ENCODE measurements at places on chromosomes 2 and 18.

- no peak for DNase-seq
These were observed 98.0 kb upstream of the SLC14A2 start for GRCh38 chr18:45517181-45517741.

DNA sequence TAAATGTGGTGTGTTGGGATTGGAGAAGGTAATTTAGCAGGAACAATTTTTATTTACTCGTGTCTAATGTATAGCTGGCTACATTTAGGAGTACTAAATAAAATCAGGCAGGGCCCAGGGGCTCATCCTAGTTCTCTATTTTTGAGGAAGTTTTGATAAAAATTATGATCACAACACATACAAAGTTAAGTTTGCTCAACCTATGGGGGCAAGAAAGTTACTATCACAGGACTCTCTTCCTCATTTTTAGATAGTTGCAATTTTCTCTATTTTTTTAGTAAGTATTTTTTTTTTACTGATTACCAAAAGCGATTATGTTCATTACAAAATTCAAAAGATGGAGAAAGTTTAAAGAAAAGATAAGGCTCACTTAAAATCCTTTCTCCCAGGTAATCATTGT is 60.0 kb upstream of the RPE start:
- no peak for DNase-seq

DNA sequence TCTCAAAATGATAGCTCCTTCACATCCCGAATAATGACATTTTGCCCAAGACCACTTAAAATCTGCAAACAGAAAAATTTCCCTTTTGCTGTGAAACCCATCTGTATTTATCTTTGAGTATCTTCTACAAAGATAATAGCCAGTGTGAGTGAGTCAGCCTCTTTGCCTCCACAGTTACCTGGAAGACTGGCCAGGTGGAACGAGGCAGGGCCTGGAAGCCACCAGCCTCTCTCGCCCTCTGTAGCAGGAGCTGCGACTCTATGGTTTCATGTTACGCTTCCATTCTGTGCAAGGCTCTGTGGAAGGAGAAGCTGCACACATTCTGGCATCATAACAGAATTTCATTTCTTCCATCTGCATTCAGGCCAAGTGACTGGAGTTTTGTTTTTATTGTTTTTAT is 9.5 kb downstream of the ELP2 start:
- no peak for DNase-seq

DNA sequence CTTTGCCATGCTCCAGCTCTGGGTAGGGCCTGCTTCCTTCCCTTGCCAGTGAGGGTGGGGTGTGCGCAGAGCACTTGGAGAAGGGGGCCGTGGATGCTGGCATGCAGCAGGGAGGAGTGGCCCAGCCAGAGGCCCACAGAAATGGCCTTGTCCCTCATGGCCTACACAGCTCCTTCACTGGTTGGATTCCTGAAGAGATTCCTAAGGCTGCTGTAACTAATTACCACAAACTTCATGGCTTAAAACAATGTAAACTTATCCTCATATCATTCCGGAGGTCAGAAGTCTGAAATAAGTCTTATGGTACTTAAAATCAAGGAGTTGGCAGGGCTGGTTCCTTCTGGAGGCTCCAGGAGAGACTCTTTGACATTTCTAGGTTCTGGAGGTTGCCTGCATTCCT is 195.2 kb downstream of the GLI2 start:
- DNase-seq = no peak

GRCh38 chr2:23489471-23490322 is 104.7 kb downstream of the KLHL29 start:
- DNase-seq = peak; percentile 48

GRCh38 chr2:108858894-108859293 is 72.3 kb downstream of the CCDC138 start:
- peak; percentile 43 for DNase-seq

DNA sequence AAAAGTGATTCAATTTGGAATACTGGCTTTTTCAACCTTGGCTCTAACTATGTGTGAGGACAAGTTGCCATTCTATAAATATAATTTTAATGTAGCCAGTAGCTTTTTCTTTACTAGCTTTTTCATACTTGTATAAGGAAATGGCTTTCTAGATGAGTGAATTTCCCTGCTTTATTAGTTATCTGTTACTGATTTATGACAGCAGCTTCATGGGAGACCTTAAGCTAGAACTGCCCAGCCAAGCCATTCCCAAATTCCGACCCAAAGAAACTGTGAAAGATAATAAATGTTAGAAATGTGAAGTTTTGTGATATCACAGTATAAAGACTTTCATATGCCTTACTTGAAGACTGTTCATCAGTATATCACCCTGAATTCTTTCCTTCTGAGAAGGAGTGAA is 32.3 kb downstream of the BABAM2 start:
- no peak for DNase-seq

DNA sequence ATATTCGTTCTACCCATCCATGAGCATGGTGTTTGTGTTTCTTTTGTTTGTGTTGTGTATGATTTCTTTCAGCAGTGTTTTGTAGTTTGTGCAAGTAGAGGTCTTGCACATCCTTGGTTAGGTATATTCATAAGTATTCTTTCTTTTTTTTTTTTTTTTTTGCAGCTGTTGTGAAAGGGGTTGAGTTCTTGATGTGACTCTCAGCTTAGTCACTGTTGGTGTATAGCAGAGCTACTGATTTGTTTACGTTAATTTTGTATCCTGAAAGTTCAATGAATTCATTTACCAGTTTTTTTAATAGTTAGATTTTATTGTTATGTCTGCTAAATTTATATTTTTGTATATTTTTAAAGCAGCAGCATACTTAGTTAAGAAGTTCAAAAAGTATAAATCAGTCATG is 834.4 kb upstream of the NRXN1 start:
- DNase-seq = no peak

GRCh38 chr2:121451398-121451797 is 79.3 kb upstream of the RNU4ATAC start:
- no peak for DNase-seq

- no peak for DNase-seq
These were observed 51.8 kb downstream of the KCNG2 start for GRCh38 chr18:79849328-79850207.

GRCh38 chr2:107290041-107290440 is 404.1 kb upstream of the ST6GAL2 start:
- no peak for DNase-seq

DNA sequence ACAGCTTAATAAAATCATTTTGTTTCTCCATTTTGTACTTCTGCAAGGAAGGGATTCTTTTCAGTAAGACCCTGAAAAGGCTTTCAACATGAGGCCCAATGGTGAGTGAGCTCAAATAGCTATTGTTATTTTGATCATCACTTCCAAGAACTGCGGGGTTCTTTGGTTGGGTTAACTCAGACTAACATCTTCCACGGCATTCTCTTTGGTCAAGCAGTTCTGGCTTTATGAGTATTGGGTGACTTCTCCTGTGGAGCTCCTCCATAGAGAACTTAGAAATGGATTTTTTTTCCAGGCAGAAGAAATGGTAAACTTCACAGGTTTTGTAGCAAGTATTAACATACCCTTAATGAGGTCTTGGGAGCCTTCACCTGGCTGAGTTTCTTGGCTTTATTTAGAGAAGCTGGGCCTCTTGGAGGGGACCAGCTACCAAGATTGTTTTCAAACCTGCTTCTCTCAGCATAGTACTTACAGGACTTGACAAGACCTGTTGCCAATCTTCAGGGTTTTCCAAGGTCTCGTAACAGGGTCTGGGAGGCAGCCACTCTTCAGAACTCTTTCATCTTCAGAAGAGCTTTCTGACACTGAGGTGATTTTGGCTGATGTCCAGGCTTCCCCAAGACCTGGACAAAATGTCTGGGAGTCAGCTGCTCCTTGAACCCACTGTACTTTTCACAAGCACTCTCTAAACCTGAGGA is 353.2 kb upstream of the ETAA1 start:
- no peak for DNase-seq

GRCh38 chr2:44772131-44772530 is 169.4 kb upstream of the SIX3 start:
- no peak for DNase-seq

- DNase-seq = peak; percentile 29
These were observed 4.7 kb upstream of the ITSN2 start for GRCh38 chr2:24365051-24365450.

DNA sequence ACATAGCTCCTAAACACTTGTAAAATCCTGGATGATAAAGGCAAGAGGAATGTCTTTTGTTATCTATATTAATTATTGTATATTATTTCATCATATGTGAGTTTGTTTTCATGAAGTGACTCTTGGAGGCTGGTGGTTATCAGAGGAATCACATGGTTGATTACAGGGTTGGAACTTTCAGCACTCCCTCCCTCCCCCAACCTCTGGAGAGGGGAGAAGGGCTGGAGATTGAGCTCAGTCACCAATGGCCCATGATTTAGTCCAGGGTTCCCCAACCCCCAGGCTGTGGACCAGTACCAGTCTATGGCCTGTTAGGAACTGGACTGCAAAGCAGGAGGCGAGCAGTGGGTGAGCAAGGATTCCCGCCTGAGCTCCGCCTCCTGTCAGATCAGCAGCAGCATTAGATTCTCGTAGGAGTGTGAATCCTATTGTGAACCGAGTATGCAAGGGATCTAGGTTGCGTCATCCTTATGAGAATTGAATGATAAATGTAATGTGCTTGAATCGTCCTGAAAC is 37.7 kb downstream of the FBXO48 start:
- no peak for DNase-seq

DNA sequence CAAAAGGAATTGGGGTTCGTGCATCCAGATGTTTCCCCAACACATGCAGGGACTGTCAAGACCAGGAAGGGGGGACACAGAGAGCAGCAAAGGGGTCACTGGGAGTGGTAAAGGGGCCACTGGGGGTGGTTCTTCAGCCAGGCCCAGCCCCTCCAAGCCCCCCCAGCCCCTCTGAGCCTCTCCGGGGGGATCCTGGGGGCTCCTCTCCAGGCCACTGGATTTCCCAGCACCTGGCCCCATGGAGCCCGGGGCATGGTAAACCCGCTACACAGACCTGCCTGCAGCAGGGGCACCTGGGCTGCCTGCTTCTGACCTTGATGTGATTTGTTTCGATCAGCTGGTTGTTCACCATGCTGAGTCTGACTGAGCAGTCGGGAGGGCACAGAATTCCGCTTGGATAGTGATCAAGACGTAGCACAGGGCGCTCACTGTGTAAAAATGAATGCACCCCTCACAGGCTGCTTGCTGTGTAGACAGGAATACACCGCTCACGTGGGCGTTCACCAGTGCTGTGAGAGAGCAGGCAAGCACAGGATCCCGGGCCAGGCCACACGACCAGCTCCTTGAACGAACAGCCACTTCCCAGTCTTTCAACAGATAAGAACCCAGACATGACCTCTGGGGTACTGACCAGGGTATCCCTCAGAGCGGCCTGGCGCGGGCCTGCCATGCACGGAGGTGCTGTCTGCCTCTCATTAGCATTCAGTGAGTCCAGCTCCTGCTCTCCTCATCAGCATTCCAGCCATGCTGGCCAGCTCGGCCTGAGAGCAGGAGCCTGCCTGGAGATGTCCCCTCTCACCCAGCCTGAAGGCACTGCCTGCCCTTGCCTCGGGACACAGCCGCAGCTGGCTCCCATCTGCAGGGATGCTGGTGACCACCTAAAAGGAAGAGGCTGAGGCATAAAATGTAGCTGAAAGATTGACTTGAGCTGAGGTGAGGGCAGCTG is 73.3 kb upstream of the OTOS start:
- DNase-seq = no peak

- DNase-seq = peak; percentile 55
These were observed 48.6 kb downstream of the GYPC start for GRCh38 chr2:126704434-126705160.

- DNase-seq = no peak
These were observed 490.3 kb downstream of the ADCYAP1 start for GRCh38 chr18:1394966-1395365.

DNA sequence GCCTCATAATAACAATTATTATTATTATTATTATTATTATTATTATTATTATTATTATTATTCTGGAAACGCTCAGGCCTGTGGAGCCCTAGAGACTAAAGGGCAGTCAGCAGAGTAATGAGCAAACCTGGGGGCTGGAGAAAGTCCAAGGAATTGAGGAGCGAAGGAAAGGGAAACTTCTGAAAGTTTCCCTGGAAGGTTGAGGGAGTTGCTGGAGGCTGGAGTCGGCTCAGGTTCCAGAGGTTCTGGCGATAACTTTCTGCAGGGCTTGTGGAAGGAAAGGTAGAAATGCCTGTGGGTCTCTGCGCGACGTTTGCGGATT is 9.2 kb downstream of the POU3F3 start:
- DNase-seq = no peak

- DNase-seq = peak; percentile 65
These were observed 21.5 kb upstream of the TMEM87B start for GRCh38 chr2:112033600-112033999.

DNA sequence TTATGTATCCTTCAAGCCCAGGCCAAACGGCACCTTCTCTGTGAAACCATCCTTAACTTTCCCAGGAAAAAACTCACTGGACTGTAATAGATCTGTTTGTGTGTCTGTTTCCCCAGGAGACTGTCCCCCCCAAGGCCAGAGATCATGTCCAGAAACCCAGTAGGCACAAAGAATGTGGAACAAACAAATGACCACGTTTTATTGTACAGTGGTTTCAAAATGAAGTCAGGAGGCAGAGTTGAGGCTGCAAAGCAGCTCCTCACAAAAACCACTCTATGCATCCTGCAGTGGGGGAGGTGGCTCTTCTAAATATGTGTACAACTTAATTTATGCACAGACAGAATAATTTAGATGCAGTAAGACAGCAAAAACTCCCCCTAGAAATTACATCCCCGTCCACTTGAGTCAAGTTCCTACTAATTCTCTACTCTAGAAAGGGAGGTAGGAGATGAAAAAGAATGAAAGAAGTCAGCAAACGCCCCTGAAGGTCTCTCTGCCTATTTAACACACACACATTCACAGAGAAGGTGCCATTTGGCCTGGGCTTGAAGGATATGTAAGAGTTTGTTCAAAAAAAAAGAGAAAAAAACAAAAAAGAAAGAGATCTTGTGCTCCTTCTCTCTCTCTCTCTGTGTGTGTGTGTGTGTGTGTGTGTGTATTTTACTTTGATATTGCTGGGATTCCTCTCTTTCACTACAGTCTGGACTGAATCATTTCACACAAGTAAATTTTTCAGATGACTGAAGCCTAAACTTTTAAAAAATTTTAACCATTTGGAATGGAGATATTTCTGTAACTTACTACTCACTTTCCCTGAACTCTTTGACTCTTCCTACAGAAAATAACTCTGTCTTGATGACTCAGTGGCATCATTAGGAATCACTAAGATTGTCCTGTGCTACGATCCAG is 19.5 kb downstream of the BCL2 start:
- DNase-seq = no peak

GRCh38 chr18:44386401-44386800 is 294.3 kb upstream of the SETBP1 start:
- DNase-seq = no peak

DNA sequence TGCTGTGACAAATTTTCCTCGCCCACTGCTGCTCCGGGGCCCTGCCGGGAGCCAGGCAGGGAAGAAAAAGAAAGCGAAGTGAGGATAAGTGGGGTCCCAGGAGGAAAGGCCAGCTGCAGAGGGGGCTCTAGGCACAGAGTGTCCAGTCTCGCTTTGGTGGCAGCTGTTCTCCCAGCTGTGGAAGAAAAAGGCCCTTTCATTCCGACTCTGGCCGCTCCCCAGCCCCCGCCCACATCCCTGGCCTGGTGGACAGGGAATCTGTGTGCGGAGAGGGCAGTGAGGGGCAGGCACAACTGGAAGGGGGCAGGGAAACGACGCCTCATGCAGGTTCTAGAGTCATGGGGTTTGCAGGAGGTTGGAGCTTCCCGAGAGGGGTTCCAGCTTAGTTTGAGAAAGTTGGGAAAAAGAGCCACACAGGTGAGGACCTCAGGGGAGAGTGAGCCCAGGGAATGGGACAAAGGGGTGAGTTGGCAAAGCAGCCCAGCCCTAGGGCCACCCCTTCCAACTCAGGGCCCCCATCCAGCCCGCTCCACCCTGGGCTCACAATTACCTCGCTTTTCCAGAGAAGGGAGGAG is 1.8 kb downstream of the RTKN start:
- peak; percentile 74 for DNase-seq

Data from cardiac fibroblast (primary cell).